Testis (tissue), 5 donors: ENCODE measurements at places on chromosomes 3 and 15. TPM values are rescaled to one million over a fixed set of nuclear protein-coding genes. Genes with fewer than 3 reads are reported as not detected.

The MANF gene
- 48.6 TPM for total RNA-seq

The NUP210 gene
- 44.0 TPM for total RNA-seq

The GOLGA6L7 gene
- 13.6 TPM for total RNA-seq

The SAMD7 gene
- total RNA-seq: not detected

The SNX22 gene
- 2.0 TPM for total RNA-seq

The EPHA6 gene
- 9.8 TPM for total RNA-seq

The PTPRG gene
- 75.4 TPM for total RNA-seq

The ZIC1 gene
- 3.3 TPM for total RNA-seq

The NRG4 gene
- 10.8 TPM for total RNA-seq

The DPPA2 gene
- 10.2 TPM for total RNA-seq

The SENP7 gene
- 23.9 TPM for total RNA-seq

The GALK2 gene
- 25.6 TPM for total RNA-seq

The CKMT1B gene
- total RNA-seq: 0.56 TPM

The RAB27A gene
- total RNA-seq: 13.7 TPM

The CALML4 gene
- 10.4 TPM for total RNA-seq

The PP2D1 gene
- 22.8 TPM for total RNA-seq

The CLRN1 gene
- total RNA-seq: 0.79 TPM

The ROBO1 gene
- 45.1 TPM for total RNA-seq

The VGLL3 gene
- 27.6 TPM for total RNA-seq

The MAGEL2 gene
- 1.9 TPM for total RNA-seq

The CLDN1 gene
- total RNA-seq: 37.5 TPM

The AP3B2 gene
- 12.0 TPM for total RNA-seq

The MESP1 gene
- 2.5 TPM for total RNA-seq

The PDE12 gene
- total RNA-seq: 20.5 TPM

The ESYT3 gene
- total RNA-seq: 5.4 TPM

The LMOD3 gene
- total RNA-seq: not detected

The SHF gene
- 12.7 TPM for total RNA-seq

The TMF1 gene
- 67.7 TPM for total RNA-seq

The GOLGA6B gene
- total RNA-seq: 7.4 TPM

The ZDHHC19 gene
- 12.7 TPM for total RNA-seq

The CSPG5 gene
- 2.4 TPM for total RNA-seq

The LARP6 gene
- 57.1 TPM for total RNA-seq

The CLDN16 gene
- 0.55 TPM for total RNA-seq

The TRIM42 gene
- 21.4 TPM for total RNA-seq

The GATM gene
- total RNA-seq: 386 TPM

The IL12A gene
- total RNA-seq: 0.56 TPM

The GOLGA8T gene
- total RNA-seq: 4.1 TPM

The FAM43A gene
- 22.1 TPM for total RNA-seq

The NTRK3 gene
- total RNA-seq: 10.7 TPM

The SCAMP2 gene
- total RNA-seq: 103 TPM

The HYKK gene
- total RNA-seq: 5.9 TPM

The CISH gene
- 3.7 TPM for total RNA-seq

The MUC20 gene
- 16.2 TPM for total RNA-seq
